ENCODE measurements at places on chromosomes 16 and 17.

DNA sequence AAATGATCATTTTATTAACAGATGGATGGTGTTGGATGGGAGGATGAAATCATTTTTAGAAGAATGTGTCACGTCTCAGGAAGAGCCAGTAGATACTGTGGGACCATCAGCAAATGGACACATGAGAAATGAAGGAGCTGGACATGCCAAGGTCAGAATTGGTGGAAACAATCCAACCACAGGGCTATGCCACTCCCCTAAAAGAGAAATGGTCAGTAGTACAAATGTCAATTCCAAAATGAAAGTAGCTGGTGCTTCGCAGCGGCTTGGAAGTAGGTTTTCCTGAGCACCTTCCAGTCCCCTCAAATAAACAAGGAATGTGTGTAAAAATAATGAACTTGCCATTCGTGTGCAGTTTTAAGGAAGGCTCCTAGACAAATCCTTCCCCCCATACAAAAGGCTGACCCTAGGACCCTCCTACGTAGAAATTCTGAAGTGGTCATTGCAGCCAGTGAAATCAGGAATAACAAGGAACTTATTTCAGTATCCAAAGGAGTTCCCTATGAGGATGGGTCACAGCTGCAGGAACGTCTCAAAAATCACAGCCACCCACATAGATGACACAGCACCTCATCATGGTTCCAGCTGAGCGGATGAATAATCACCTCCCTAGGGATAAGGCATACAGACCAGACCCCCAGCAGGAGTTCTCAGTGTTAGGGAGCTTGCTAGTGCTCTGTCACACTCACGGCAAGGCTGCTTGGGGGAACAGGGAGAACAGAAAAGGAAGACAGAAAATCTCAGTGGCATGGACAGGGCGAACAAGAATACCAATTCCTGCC lies 239.2 kb downstream of the HS3ST3A1 start:
- no peak for DNase-seq

DNA sequence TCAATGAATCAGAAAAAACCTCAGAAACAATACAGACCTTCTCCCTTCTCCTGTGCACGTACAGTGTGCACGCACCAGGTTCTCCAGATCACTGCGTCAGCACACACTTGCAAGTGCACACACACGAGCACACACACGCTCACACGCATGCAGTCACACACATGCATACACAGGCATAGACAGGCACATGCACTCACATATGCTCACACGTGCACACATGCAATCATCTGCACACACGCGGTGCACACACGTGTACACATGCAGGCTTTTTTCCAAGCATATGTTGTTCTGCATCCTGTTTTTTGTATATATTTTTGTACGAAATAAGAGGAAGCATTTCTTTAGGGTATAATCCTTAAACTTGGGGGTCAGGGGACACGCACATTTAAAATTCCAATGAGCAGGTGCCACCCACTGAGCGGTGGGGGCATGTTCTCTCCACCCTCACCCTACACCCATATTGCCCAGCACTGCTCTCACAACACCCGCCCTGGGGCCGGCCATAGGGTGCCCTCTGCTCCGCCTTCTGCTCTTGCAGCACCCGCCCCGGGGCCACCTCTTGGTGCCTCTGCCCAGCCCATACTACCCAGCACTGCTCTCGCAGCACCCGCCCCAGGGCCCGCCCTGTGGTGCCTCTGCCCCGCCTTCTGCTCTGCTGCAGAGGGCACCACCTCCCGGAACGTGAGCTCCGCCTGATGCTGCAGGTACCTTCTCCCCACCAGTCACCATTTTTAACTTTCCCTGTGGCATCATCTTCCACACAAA lies 20.9 kb downstream of the KLHDC4 start:
- no peak for DNase-seq

DNA sequence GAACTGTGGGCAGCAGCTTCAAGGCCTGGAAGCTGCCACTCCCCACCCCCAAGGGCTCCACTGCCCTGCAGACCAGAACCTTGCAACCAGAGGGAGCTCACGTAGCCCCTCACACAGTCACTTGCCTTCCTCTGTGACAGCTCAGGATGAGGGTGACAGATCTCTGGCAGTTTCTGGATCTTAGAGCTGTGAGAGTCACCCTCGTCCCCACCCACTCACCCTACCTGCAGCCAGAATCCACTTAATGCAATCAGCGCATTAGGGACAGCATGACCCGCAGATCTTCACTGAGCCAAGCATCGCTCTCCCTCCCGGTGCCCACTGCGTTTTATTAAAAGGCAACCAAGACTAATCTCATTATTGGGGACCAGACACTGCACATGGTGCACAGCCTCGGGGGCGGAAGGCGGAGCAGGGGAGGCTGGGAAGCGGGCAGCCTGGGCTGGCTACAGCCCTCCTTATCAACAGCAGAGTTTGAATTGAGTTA lies 3.5 kb downstream of the CYB561 start:
- DNase-seq, result no peak

DNA sequence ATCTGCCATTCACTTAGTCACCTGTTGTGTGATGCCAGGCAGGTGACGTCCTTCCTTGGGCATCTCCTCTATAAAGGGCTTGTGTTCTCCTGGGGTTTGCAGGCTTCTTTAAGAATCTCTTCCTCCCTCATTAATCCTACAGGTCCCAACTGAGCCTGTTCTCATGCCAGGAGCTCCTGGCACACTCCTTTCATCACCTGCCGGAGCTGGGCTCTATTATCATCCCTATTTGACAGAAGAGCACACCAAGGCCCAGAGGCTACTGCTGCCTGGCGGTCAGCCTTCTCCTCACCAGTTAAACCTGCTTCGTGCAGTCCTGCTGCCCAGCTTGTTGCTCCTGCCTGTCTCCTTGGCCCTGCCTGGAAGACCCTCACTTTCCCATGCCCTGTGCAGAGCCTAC lies 51.2 kb downstream of the RAI1 start:
- DNase-seq, result no peak

DNA sequence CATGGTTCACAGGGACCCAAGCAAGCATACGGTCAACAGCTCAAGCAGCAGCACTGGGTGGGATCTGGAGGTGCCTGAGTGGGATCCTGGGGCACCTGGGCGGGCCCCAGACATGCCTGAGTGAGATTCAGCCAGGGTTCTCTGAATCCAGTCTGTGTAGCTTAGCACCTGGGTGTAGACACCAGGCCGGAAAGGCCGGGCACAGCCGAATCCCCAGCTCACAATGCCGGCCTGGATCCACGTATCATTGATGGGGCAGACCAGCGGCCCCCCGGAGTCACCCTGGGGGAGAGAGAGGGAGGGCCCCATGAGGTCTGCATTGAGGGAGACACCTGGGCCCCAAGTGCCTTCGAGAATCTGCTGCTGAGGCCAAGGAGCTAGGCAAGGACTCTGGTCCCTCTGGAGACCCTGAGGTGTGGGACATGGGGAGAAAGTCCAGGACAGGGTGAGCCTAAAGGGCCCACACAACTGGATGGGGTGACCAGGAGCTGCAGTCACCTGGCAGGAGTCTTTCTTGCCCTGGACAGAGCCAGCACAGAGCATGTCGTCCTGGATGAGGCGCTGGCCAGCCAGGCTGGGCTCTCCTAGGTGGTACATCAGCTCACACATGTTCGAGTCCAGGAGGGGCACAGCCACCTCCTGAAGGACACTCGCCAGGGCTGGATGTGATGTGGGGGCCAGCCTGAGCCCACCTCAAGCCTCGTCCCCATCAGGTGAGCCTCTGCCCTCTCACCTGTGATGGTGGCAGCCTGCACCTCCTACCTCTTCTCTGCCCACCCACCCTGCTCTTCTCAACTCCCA lies 9.7 kb downstream of the ZG16B start:
- DNase-seq, result no peak
